Left lung (tissue), 14 donors: ENCODE measurements at places on chromosomes 6 and 20.

- H3K27ac ChIP-seq = no peak overlapping the region
- no peaks in the 10 kb centered on the region for H3K36me3 ChIP-seq
- no peak overlapping the region for H3K4me3 ChIP-seq
- H3K4me1 ChIP-seq = no peaks in the 10 kb centered on the region
- no peak for DNase-seq
Observed at GRCh38 chr20:3875378-3875974, 13.7 kb upstream of the PANK2 start.

GRCh38 chr6:77834591-77834996 is 181.8 kb downstream of the MEI4 start:
- no peaks in the 10 kb centered on the region for H3K36me3 ChIP-seq
- no peak overlapping the region for H3K27ac ChIP-seq
- no peaks in the 10 kb centered on the region for H3K27me3 ChIP-seq
- no peaks in the 10 kb centered on the region for H3K4me1 ChIP-seq
- no peak overlapping the region for H3K4me3 ChIP-seq
- DNase-seq = no peak

GRCh38 chr6:44797746-44798145 is 410.2 kb downstream of the CDC5L start:
- no peak overlapping the region for H3K27ac ChIP-seq
- H3K4me3 ChIP-seq = no peak overlapping the region
- DNase-seq = no peak
- H3K27me3 ChIP-seq = no peaks in the 10 kb centered on the region
- H3K4me1 ChIP-seq = no peaks in the 10 kb centered on the region

GRCh38 chr6:20400456-20401204 is 1.0 kb upstream of the E2F3 start:
- H3K4me1 ChIP-seq = no peaks in the 10 kb centered on the region
- peak; percentile 8 for DNase-seq

DNA sequence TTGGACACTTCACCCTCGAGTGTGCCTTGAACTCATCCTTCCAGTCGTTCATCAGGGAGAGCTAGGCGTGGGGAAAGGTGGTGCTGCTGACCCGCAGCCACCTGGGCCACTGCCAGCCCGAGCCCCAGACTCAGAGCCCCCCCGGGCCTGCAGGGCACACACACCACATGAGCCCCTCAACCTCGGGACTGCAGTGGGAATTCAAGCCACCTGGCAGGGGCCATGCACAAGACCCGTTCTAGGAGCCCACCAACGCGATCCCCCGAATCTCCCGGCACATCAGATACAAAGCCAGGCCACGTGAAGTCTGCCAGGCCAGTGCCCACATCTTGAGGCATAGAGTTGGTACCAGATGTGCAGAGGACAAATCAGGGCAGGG is 2.8 kb downstream of the ZNF512B start:
- no peaks in the 10 kb centered on the region for H3K36me3 ChIP-seq
- no peaks in the 10 kb centered on the region for H3K27me3 ChIP-seq
- no peak for DNase-seq
- H3K4me3 ChIP-seq = no peak overlapping the region

- H3K4me3 ChIP-seq = no peak overlapping the region
- H3K27ac ChIP-seq = no peak overlapping the region
- no peak for DNase-seq
- no peaks in the 10 kb centered on the region for H3K27me3 ChIP-seq
- H3K36me3 ChIP-seq = no peaks in the 10 kb centered on the region
Observed at GRCh38 chr6:140825731-140826130, 1307.0 kb upstream of the GJE1 start.

DNA sequence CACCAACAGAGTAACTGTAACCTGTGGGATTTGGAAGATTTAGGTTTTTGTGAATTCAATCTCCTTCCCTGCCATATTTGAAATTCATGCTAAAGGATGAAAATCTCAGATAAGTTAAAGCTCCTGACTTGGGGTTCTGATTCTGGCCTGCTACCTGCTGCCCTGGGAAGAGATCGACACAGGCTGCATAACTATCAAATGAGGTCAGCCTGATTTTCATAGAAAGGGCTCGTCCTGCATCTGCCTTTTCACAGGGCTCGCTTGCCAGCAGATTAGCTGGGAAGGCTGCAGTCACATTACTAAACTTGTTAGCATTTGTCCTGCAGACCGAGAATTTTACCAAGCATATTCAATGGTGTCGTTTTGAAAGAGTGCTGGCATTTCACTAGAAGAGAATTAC is 14.6 kb downstream of the GCLC start:
- H3K27ac ChIP-seq = no peak overlapping the region
- H3K4me1 ChIP-seq = no peaks in the 10 kb centered on the region
- H3K27me3 ChIP-seq = no peaks in the 10 kb centered on the region
- H3K36me3 ChIP-seq = no peaks in the 10 kb centered on the region

DNA sequence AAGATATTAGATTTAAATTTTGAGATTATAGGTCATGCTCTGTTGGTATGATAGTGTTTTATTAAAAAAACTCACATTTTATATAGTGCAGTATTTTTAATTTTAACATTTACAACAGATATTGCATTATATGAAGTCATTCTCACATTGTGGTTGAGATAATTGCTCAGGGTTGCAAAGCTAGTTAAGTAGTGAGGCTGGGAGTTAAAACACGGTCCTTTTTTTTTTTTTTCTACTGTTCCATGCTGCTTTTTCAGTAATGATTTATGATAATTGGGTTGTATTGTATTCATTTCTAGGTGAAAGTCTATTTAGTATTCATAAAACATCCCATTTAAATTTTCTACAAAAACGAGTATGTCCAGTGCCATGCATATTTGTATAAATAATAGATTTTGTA is 117.6 kb upstream of the EDN1 start:
- no peaks in the 10 kb centered on the region for H3K27me3 ChIP-seq
- no peaks in the 10 kb centered on the region for H3K4me1 ChIP-seq
- DNase-seq = no peak
- H3K27ac ChIP-seq = no peak overlapping the region

- no peaks in the 10 kb centered on the region for H3K36me3 ChIP-seq
- no peaks in the 10 kb centered on the region for H3K4me1 ChIP-seq
- peaks cover 7% of the 10 kb centered on the region for H3K27me3 ChIP-seq
- DNase-seq = no peak
- H3K27ac ChIP-seq = no peak overlapping the region
Observed at GRCh38 chr20:59805786-59806577, 127.5 kb downstream of the SYCP2 start.

DNA sequence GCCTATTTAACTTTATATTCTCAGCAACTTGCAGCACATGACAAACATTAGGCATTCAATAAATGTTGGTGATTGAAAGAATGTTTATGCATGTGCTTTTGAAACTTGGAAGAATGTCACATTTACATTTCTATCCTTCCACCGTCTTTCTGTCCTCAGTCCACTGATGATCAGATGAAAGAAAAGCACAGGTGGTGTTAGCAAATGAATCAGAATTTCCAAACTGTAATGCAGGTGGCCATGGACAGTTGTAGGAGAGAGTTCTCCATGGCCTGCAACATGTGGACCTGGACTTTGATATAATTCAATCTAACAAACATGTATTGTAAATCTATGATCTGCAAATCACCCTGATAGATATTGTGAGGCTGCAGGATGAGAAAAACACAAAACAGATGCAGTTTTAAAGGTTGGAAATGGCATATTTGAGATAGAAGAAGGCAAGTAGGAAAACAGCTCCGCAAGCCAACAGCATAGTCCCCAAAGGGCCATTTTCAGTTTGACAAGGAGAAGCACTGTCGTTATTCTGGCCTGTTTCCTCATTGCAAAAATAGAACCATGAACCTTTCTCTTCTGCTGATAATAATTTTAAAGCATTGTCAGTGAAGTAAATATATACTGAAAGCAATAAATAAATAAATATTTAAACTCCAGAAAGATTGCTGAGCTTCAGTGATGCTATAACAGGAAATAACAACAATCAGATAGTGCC is 119.4 kb downstream of the AIG1 start:
- H3K27me3 ChIP-seq = no peaks in the 10 kb centered on the region
- no peak overlapping the region for H3K4me3 ChIP-seq
- H3K4me1 ChIP-seq = peaks cover 4% of the 10 kb centered on the region
- no peak overlapping the region for H3K27ac ChIP-seq

DNA sequence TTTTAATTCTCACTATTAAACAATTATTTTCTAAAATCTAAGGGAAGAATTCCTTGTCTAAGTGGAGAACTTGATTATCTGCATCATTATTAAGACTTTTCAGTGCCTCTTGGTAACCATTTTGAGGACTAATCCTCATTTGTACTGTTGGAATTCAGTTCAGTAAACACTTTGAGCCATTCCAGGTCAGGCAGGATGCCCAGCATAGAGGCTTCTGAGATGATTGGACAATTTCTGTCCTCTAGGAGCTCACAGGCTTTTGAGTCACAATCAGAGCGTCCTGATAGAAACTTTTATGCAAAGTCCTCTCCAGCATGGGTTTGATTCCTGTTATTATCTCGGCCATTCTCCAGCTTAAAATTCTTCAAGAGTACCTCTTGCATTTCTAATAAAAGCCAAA is 1304.6 kb downstream of the EPHA7 start:
- no peaks in the 10 kb centered on the region for H3K4me1 ChIP-seq
- no peaks in the 10 kb centered on the region for H3K36me3 ChIP-seq
- no peak overlapping the region for H3K4me3 ChIP-seq
- DNase-seq = peak; percentile 18
- H3K27ac ChIP-seq = no peak overlapping the region

GRCh38 chr6:49233483-49233882 is 229.6 kb downstream of the MMUT start:
- H3K27ac ChIP-seq = no peak overlapping the region
- DNase-seq = no peak
- H3K27me3 ChIP-seq = no peaks in the 10 kb centered on the region
- H3K4me3 ChIP-seq = no peak overlapping the region
- H3K36me3 ChIP-seq = no peaks in the 10 kb centered on the region
- no peaks in the 10 kb centered on the region for H3K4me1 ChIP-seq

- H3K27me3 ChIP-seq = no peaks in the 10 kb centered on the region
- peaks cover 22% of the 10 kb centered on the region for H3K4me1 ChIP-seq
Observed at GRCh38 chr6:170089963-170090362, 200.9 kb downstream of the DLL1 start.

DNA sequence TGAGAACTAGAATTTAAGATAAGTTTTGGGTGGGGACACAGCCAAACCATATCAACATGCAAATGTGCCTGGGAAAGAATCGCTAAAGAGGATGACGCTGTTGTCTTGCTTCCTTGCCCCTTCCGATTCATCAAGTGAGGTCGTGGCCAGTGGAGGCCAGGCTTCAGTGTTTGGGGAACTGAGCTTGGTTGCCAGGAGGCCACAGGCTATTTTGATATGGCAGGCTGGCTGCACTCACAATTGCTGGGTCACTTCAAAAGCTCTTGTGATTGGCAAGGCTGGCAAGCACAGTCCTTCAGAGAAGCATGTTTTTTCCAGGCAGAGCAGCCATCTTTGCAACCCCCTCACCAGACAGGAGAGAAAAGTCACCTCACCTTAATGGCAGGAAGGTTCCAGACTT is 45.8 kb downstream of the SAMD5 start:
- H3K4me1 ChIP-seq = no peaks in the 10 kb centered on the region
- DNase-seq = no peak
- no peak overlapping the region for H3K4me3 ChIP-seq
- no peaks in the 10 kb centered on the region for H3K36me3 ChIP-seq
- H3K27me3 ChIP-seq = no peaks in the 10 kb centered on the region

- no peaks in the 10 kb centered on the region for H3K36me3 ChIP-seq
- no peak overlapping the region for H3K27ac ChIP-seq
- no peak overlapping the region for H3K4me3 ChIP-seq
- no peaks in the 10 kb centered on the region for H3K4me1 ChIP-seq
Observed at GRCh38 chr6:167077241-167077932, 45.5 kb upstream of the CCR6 start.

- H3K4me1 ChIP-seq = peaks cover 49% of the 10 kb centered on the region
- DNase-seq = no peak
- peak overlapping the region; percentile 99 for H3K27ac ChIP-seq
Observed at GRCh38 chr6:30615958-30616810, 859 bp downstream of the PPP1R10 start.

- DNase-seq = no peak
- no peaks in the 10 kb centered on the region for H3K36me3 ChIP-seq
- H3K27ac ChIP-seq = no peak overlapping the region
Observed at GRCh38 chr20:53896041-53896440, 174.4 kb downstream of the BCAS1 start.

GRCh38 chr6:14333556-14334305 is 216.2 kb downstream of the CD83 start:
- no peaks in the 10 kb centered on the region for H3K4me1 ChIP-seq
- DNase-seq = no peak
- H3K36me3 ChIP-seq = no peaks in the 10 kb centered on the region
- no peaks in the 10 kb centered on the region for H3K27me3 ChIP-seq
- no peak overlapping the region for H3K27ac ChIP-seq

DNA sequence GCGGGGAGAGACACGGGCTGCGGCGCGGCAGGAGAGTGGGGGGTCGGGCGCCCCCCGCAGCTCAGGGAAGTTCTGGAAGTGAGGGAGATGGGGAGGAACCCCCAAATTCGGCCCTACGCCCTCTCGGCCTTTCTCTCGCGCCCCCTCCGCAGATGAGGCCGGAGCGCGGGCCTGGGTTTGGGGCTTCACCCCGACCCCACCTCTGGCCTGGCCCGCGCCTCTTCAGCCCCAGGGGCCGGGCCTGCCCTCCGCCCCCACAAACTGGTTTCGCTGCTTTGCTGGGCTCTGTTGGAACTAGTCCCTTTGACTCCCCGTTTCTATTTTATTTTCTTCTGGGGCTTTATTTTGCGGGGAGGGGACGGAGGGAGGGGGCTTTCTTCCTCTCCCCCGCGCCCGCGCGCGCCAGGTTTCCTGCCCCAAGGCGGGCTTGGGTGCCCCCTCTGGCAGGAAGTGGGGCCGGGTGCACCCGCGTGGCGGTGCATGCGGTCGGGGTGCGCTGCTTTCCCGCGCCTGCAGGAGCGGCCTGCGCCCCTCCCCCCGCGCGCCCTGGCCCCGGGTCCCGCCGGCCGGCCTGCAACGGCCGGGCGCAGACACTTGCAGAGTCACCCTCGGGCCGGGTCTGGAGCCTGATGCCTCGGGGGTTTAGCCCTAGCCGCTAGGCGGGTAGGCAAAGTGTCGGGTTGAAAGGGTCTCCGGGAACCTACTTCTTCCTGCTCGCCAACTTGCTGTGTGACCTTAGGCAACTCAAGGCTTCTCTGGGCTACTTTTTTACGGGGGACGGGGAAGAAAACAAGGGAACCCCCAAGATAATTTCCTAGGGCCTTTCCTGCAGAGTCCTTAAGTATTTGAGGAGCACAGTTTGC is 1.3 kb downstream of the HMGA1 start:
- no peaks in the 10 kb centered on the region for H3K27me3 ChIP-seq
- peaks cover 41% of the 10 kb centered on the region for H3K4me1 ChIP-seq
- peak; percentile 89 for DNase-seq
- peak overlapping the region; percentile 53 for H3K27ac ChIP-seq
